CD4-positive, alpha-beta T cell treated with Interleukin-4 for 4 hours (primary cell): ENCODE measurements at places on chromosomes 1 and 21.

DNA sequence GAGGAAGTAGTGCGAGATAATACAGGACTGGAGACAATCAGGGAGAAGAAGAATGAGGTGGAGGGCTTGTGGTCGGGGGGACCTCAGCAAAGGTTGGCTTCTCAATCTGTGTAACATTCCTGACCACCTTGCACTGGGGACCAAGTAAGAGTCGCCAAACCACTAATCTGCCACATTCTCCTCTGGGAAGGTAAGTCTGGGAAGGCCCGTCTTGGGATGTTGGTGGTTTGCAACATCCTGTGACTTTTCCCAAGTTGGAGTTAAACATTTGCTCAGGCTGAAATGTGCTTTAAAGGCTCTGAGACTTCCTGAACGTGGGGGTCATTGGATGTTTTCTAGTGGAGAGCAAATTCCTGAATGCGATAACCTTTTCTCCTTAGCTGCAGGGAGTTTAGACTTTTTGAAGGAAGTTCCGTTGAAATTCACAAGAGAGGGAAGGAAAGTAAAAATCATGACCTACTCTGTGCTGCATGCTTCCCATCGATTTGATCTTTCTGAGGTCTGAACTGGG is 325.9 kb downstream of the RPS6KC1 start:
- no peak for DNase-seq

- no peak for DNase-seq
Measured at GRCh38 chr1:48540587-48540986, 68.6 kb upstream of the SPATA6 start.

DNA sequence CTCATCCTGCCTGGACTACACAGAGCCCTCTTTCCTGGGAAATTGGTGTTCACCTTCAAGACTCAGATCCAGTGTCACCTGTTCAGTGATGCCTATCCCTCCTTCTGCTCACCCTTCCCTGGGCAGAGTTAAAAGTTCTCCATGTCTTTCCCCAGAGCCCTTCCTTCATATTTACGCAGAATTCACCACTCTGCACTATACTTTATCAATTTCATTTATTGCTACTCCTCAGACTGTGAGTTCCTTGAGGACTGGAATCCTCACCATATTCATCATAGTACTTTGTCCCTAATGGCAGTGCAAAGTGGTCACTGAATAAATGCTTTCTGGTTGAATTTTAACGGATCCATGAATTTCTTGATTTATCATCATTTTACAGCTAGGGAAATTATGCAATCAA is 300.0 kb downstream of the CHRM3 start:
- no peak for DNase-seq

DNA sequence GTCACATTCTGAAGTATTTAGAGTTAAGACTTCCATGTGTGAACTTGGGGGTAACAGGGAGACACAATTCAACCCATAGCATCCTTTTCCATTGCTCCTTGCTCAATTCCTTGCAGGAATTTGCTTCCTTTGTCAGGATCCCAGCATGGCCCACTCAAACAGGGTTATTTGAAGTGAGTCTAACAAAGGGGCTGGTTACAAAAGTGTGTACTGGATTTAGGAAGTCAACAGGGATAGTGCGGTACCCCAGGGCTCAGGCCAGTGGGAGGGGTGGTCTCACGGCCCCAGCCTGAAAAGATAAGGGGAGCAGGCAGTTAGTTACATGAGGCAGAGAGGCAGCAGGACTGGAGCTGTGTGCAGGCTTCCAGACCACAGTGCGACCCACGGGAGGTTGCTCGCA is 14.4 kb downstream of the LRRC38 start:
- DNase-seq, result no peak

- DNase-seq, result no peak
Measured at GRCh38 chr1:82090104-82090503, 289.4 kb downstream of the ADGRL2 start.

DNA sequence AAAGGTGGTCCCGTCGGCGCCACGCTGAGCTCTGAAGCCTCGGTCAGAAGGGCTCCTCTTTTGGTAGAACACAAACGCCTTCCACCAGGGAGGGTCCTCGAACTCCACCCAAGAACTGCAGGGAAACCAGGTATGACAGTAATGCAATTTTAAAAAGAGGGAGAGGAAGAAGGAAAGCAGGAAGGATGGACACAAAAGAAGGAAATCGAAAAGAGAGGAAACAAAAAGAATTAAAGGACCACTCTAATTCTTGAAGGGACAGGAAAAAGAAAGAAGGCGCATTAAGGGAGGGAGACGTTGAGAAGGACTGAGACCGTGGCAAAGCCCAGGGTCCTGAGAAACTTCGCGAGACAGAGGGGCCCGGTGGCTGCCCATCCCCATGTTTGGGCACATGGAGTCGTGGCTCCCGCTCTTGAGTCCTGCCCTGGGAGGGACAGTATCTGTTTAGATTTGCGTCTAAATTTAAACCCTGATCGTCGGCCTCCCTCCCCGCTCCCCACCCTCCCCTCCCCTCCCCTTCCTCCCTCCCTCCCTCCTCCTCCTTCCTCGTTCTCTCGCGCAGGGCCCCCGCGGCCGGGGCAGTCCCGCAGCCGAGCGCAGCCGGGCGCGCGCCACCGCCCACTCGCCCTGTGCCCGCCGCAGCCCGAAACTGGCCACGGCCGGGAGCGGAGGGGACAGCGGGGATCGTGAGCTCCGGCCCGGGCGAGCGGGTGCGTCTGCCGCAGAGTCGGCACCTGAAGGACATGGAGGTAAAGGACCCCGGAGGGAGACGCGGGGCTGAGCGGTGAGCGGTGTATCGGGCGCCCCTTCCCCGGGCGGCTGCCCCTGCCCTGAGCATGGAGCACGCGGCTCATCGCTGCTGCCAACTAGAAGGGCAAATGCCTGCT is at the start of gene RCSD1:
Gene RCSD1, plus strand, starts transcription at position 552 of the 887 bp plus-strand sequence. Its CDS starts 192 bp downstream, at position 744.
- peak; percentile 36 for DNase-seq

GRCh38 chr21:39601187-39601928 is 11.4 kb upstream of the B3GALT5 start:
- no peak for DNase-seq

DNA sequence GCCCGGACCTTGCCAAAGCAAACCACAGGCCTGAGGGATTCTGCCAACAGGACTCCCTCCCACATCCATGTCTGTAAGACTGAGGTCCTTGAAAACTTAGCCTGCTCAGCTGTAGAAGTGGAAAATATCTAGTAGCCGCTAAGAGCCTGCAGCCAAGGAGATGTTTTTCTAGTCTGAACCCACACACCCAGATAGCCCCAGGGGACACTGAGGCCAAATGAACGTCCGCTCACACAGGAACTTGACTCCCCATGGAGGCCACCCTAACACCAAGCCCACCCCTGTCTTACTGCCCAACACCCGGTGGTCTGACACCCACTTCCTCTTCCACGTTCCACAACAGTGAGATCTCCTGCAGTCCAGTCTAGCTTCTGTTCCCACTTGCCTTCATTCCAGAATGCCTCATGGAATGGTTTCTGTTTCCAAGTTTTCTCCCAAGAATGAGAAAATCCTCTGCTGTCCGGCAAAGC is 174.8 kb downstream of the PLPP3 start:
- no peak for DNase-seq

- no peak for DNase-seq
Measured at GRCh38 chr1:95312181-95312580, 78.2 kb downstream of the RWDD3 start.

DNA sequence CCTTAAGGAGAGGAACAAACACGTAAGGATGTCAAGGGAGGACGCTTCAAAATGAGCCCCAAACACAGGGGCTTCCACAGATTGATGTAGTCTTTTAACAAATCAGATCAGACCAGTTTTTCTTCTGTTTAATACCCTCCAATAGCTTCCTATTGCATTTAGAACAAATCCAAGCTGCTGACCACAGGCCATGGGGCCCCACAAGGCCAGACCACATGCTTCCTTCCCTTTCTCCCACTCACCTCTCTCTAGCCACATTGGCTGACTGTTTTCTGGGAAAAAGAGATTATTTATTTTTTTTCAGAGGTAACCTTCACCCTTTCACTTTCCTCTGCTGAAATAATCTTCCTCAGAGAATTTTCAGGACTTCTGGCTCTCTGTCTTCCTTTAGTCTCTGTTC is 380.6 kb downstream of the SIPA1L2 start:
- no peak for DNase-seq

DNA sequence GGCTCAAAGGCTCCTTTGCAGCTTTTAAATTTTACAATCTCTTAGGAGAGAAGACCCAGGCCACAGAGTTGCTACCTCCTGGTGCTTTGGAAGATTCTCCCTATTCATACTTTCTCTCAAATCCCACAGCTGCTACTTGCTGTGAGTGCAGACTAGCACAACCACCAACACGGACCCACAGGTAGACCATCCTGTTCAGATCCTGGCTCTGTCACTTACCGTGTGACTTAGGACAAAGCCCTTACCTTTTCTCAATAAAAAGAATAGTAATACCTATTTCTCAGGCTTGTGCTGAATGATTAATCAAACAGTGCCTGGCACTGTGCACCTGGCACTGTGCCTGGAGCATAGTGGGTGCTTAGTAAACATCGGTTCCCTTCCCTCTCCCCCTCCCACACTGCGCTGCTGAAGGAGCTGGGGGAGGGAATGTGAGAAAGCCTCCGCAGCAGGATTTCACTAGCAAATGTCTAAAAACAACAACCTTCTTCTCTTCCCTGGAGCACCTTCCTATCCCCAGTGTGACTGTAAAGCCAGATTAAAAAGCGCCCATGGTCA is 81.7 kb downstream of the PGM1 start:
- DNase-seq, result no peak

GRCh38 chr1:195054217-195054687 is 1554.0 kb downstream of the KCNT2 start:
- DNase-seq, result no peak

- DNase-seq, result peak; percentile 91
Measured at GRCh38 chr1:42657981-42658876, at the start of gene PPIH. TSS of gene PPIH (plus strand) at chr1:42658423. CDS start at chr1:42658447, 24 bp downstream.

- DNase-seq, result no peak
Measured at GRCh38 chr1:163227126-163227525, 24.4 kb upstream of the RGS5 start.

DNA sequence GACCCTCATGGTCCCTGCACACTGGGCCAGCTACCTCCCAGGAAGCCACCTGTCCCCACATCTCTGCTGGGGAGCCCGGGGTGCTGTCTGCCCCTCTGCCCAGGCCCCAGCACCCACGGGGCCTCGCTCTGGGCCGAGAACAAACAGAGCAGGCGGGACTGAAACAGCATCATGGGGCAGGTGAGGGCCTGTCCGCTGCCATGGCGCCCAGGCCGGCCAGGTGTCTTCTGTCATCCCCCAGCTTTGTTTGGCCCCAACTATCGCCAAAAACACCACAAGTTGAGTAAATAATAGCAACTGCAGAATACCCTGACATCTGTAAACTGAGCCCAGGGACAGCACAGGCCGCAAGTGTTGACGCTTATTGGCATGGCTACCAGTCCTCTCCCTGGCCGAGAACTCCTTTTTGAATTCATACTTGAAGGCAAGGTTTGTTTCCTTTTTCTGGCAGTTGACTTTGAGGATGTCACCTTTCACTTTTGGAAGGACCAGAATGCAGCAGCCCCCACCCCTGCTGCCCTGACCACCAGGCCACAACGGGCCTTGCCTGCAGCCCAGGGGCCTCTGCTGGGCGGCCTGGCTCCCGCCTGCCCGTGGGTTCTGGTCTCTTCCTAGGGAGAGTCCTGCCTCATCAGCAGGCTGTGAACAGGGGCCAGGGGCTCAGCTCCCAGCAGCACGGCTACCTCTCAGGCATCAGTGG is 152.7 kb downstream of the CASZ1 start:
- DNase-seq, result no peak

DNA sequence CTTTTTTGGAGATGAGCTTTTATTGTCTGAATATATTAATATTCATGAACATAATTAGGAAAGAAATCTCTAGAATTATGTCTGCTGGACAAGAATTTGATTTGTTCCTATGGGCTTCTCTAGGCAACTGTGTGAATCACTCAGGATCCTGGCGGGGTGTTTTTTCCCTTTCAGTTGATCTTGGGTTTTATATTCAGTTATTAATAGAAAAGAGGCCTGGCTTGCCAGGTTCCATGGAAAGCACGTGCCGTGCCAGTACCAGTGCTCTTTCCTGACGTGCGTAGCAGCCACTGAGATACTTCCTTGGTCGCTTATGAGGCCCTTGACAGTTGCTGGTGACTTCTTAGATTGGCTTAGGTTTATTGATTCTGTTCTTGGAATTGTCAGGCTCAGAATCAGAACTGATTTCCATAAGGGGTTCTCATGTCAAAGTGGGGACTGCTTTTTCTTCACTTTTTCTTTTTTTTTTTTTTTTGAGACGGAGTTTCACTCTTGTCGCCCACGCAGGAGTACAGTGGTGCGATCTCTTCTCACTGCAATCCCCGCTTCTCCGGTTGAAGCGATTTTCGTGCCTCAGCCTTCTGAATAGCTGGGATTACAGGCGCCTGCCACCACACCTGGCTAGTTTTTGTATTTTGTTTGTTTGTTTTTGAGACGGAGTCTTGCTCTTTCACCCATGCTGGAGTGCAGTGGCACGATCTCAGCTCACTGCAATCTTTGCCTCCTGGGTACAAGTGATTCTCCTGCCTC is 48.7 kb upstream of the KIF1B start:
- DNase-seq, result no peak

- no peak for DNase-seq
Measured at GRCh38 chr21:41662761-41663160, 104.1 kb downstream of the RIPK4 start.

DNA sequence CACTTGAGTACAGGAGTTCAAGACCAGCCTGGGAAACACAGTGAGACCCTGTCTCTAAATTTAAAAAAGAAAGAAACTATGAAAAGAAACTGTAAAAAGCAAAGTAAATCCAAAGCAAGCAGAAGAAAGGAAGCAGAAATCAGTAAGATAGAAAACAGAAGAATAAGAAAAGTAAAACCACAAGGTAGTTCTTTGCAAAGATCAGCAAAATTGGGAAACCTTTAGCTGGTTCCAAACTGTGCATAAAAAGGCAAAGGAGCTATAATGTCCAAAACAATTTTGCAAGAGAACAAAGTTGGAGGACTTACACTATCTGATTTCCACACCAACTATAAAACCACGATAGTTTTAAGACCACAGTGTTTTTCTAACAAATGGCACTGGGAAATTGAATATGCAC is 218.8 kb downstream of the RPS6KC1 start:
- no peak for DNase-seq

GRCh38 chr1:3315399-3316339 is 138.8 kb upstream of the ARHGEF16 start:
- no peak for DNase-seq

DNA sequence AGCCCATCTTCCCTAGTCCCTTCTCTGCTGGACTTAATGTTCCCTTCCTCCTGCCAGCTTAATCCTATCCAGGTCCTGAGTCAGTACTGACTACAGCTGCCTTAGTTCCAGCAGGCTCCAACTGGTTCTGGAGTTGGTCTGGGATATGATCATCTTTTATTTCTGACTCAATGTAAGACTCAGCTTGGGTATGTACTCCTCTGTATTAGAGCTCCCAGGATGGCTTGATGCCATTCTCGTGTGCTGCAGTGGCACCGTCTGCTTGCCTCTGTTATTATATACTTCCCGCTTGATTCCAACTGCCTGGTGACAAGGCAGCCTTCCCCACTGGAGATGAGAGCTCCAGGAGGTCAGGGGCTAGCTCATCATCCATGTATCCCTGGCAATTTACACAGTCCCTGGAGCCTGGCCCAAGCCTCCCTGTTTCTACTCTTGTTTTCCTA is 164.4 kb upstream of the DPT start:
- DNase-seq, result no peak

- no peak for DNase-seq
Measured at GRCh38 chr1:38055398-38055797, 8.8 kb upstream of the POU3F1 start.
